KBM-7 (cell line): ENCODE measurements at places on chromosomes 11 and 22.

DNA sequence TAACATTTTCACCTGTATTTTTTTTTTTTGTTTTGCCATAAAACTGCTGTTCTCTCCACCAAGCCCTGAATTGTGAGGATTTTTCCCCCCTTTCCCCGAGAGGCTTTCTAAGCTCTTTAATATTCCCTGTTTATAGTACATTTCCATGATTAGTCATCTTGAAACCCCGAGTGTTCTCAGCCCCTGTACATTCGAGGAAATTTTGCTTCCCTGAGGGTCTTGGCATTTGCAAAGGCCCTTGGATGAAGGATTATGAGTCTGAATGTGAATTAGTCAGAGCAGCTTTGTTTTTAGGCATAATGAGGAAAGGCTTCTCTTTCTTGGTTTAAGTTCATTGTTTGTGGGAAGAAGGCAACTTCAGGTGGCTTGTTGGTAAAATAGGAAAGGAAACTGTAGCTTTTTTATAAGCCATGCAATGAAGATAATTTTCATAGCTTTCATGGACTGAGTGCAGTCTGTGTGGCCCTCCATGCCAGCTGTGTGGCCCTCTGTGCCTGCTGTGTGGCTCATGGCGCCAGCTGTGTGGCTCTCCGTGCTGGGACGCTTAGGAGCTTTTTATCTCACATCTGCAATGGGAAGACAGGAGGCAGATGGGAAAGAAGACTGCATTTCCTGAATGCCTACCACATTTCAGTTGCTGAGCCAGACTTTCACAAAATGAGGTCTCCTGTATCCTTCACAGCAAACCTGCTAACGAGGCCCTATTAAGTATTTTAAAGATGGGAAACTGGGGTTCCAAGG lies 129.0 kb downstream of the TEAD1 start:
- DNase-seq, result no peak

DNA sequence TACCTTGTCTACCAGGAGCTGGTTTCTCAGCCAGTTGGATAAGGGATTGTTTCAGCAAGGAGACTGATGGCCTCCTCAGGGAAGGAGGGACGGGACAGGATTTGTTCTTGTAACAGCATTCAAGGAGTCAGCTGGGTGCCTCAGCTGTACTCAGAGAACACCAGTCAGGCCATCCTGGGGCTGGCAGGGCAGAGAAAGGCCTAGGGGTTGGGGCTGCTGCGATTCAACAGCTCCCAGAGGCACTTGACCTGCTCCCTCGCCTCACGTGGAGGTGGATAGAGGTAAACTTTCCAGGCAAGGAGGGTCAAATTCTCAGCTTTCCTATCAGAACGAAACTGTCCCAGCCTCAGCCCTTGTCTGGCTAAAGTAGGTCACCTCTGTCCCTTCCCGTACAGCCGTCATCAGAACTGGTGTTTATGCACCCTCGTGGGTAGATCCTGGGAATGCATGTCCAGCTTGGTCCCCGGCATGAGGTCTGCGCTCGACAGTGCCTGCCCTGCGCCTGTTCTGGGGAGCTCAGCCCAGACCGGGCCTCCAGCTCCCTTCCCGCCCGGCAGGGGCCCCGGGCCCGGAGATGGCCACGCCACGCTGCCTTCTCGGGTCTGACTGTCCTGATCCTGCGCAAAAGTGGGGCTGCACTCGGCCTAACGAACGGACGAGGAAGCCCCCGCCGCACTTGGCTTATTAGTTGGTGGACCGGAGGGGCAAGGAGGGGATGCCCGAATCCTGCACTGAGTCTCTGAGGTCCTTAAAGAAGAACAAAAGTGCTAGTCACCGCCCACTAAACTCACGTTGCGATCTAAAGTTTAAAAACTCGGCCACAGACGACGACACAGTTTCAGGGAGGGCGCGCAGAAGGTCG lies 762 bp upstream of the CCDC134 start:
- DNase-seq, result no peak

- DNase-seq, result no peak
Measured at GRCh38 chr11:26109658-26110368, 222.1 kb upstream of the ANO3 start.

GRCh38 chr11:94524341-94524740 lies 12.1 kb downstream of the C11orf97 start:
- DNase-seq, result no peak

DNA sequence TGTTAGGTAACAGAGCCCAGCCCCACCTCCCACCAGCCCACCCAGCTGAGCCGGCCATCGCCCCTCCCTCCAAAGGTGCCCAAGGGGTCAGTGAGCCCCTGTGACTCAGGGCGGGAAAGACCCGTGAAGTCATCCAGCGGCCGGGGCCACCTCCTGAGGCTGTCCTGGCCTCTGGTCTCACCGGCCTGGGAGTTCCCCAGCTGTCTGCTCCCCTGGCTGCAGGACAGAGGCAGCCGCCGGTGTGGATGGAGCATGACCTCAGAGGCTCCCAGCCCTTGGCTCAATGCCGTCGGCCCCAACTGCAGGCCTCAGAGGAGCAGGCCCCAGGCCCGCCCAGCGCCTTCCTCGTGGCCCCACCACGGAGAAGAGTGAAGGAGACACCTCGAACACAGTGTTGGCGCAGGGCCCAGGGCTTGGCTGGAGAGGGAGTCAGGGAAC lies 28.7 kb downstream of the RPL3 start:
- no peak for DNase-seq

DNA sequence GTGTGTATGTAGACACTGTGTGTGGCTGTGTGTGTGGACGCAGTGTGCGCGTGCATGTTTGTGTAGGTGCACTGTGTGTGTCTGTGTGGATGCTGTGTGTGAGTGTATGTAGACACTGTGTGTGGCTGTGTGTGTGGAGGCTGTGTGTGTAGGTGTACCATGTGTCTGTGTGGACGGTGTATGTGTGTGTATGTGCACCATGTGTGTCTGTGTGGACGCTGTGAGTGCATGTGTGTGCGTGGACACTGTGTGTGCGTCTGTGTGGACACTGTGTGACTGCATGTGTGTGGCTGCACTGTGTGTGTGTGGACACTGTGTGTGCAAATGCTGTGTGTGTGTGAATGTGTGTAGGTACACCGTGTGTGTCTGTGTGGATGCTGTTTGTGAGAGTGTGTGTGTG lies 10.3 kb downstream of the TRPM5 start:
- no peak for DNase-seq

GRCh38 chr22:29143941-29144785 lies 61.5 kb upstream of the EMID1 start:
- DNase-seq, result peak; percentile 15

- DNase-seq, result peak; percentile 14
Measured at GRCh38 chr11:67354075-67355022, 1.0 kb upstream of the POLD4 start.

DNA sequence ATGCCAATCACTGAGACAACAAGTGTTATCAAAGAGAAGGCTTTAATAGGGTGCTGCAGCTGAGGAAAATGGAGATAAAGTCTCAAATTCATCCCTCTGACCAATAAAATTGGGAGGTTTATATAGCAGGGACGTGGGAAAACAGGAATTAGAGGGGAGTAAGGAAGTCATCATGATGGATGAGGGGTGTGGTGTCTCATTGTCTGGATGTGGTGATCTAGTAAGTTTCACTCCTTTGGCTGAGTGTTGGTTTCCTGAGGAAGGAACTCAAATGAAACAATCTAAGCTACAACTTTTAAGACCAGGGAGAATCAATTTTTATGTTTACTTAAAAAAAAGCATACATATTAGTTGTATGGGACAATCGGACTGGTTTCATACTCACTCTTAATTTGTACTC lies 491.0 kb upstream of the KIRREL3 start:
- DNase-seq, result no peak

- peak; percentile 56 for DNase-seq
Measured at GRCh38 chr22:50576070-50576469, 2.2 kb downstream of the CPT1B start.

- no peak for DNase-seq
Measured at GRCh38 chr22:30574095-30574981, at the start of gene GAL3ST1. Gene GAL3ST1 (minus strand): TSS chr22:30574665. CDS start chr22:30557392, 17,273 bp downstream.

DNA sequence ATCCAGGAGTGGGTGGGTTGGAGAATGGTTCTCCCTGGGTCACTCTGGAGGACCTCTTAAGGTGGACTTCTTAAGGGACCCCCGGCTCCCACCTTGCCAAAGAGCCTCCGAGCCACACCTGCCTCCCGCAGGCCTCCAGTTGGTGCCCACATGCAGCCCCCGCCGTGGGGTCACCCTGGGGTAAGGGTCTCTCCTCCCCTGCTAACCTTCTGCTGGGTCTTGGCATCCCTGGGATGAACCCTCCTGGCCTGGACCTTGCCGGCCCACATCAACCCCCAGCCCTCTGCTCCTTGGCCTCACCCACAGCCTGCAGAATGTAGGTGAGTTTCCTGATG lies 12.5 kb upstream of the MUC6 start:
- no peak for DNase-seq
